ENCODE measurements at places on chromosomes 5 and 9. TPM values are rescaled to one million over a fixed set of nuclear protein-coding genes. Genes with fewer than 3 reads are reported as not detected.

The PCDHB4 gene
- 4.1 TPM for total RNA-seq

The EXOSC3 gene
- 25.3 TPM for total RNA-seq

The DND1 gene
- total RNA-seq: 0.56 TPM

GRCh38 chr5:1208743-1209488 lies 7.5 kb downstream of the SLC6A19 start:
- no peak for DNase-seq

All from posterior vena cava (tissue), 2 donors.